Thoracic aorta (tissue), 2 donors: ENCODE measurements at places on chromosomes 12 and 14.

GRCh38 chr12:29228474-29229157, 79.5 kb downstream of the FAR2 start:
- no peak for DNase-seq

GRCh38 chr12:130960058-130960457, 6.4 kb downstream of the ADGRD1 start:
- no peak for DNase-seq

DNA sequence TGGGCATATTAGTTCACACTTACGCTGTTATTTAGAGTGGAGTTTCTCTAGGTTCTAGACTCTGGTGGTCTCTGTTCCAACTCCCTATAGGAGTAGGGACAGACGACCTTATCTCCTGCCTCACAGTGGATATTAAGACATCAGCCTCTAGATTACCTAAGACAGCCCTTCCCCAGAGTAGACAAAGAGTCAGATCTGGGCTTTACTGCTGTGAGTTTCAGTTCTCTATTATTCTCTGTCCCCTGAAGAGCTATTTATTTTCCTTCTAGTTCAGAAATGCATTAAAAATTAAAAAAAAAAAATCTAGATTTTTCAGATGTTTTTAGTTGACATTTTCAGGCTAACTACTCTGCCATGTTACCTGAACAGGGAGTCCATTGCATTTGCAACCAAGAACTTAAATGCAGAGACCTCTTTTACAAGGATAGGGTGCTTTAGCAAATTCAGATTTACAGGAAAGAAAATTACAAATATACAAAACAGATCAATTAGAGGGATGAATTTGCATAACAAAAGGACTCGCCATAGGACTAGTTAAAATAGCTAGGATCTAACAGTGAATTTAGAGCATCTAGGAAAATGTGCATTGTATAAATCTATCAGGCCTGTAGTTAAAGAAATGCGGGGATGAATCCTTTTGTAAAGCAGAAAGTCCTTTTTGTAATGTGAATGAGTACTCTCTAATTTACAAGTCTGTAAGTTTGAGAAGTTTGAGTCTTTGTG, 381.4 kb downstream of the APAF1 start:
- DNase-seq, result no peak

DNA sequence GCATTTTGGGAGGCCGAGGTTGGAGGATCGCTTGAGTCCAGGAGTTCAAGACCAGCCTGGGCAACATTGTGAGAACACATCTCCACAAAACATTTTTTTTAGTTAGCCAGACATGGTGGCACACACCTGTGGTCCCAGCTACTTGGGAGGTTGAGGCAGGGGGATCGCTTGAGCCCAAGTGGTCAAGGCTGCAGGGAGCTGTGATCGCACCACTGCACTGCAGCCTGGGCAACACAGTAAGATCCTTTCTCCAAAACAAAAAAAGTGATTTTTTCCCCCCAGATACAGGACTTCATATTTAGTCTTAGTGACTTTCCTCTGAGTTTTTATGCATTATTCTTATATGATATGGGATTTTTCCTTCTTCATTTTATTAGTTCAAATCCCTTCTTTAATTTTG, 20.2 kb downstream of the OXA1L start:
- no peak for DNase-seq

DNA sequence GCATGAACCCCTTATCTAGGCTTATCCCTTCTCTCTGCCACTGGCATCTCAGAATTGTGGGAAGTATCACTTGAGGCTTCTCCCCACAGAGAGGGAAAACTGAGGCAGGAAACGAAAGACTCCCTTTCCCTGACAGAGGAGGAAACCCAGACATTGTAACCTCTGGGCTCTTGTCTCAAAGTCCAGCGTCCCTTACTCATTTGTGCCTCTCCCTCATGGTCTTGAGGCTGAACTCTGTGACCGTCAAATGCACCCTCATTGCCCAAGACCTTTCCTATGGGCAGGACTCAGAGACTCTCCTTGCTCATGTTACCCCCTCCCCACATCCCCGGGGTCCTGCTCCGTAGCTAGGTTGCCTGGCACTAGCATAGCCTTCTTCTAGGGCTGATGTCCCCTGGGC, 3.8 kb downstream of the CACNB3 start:
- no peak for DNase-seq

DNA sequence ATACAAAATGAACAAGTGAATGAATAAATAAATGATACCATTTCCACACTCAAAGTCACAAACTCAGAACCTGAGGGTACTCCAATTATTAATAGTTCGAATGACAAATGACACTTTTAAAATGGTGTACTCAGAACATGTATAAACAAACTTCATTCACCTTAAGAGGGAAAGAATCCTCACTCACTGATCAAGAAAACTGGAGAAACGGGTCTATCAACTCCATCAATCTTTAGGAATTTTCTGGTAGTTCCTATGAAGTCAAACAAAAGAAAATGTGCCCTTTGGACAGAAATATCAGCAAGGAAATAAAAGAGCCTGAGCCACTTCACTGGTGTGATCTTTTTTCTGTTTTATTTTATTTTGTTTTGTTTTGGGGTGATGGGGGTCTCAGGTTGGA, 5.2 kb upstream of the NRDE2 start:
- DNase-seq, result no peak
